ENCODE measurements at places on chromosomes 13 and 19.

DNA sequence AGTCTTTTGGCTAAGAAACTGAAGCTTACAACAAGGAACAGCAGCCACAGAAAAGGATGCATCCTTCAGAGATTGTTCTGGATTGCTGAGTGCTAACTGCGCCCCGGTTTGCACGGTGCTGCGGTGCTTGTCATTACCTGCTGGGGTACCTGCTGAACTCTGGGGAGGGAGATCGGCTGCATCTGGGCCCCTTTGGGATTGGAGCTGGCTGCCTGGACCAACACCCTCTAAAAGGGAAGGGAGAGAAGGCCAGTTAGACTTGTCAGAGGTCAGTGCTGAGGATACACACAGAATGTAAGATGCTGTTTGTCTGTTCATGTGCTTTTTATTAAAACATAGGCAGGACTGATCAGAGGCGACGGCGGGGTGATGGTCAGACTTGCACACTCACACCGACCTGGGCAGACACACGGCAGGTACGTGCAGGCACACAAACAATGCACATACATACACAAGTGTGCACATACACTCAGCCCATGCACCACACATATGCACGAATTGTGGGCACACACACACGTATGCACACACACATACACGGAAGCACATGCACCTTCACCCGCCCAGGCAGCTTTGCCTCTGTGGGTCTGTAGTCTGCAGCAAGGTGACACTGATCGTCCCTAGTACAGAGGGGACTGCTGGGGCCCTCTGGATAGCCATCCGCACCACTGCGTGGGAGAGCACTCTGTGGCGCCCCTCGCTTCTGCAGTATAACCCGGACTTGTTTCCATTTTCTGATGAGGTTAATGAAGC is 66.1 kb downstream of the RFX2 start:
- no peak for DNase-seq

DNA sequence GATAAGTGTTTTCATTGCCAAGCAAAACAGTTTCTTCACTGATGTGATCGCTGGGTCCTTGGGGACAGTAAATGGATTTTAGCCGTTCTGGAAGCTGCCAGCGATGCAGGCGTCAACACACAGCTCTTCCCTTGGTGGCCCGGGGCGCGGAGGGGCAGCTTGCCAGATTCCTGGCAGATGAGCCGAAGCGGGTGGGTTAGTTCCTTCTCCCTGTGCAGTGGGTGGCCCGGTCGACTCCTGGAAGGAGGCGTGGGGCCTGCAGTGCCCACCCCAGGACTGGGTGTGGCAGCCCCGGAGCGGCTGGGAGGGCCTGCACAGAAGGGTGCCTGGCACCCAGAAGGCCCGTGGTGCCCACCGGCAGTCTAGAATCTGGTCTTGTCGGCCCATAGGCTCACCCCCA is 69.0 kb downstream of the KDM4B start:
- DNase-seq: no peak

DNA sequence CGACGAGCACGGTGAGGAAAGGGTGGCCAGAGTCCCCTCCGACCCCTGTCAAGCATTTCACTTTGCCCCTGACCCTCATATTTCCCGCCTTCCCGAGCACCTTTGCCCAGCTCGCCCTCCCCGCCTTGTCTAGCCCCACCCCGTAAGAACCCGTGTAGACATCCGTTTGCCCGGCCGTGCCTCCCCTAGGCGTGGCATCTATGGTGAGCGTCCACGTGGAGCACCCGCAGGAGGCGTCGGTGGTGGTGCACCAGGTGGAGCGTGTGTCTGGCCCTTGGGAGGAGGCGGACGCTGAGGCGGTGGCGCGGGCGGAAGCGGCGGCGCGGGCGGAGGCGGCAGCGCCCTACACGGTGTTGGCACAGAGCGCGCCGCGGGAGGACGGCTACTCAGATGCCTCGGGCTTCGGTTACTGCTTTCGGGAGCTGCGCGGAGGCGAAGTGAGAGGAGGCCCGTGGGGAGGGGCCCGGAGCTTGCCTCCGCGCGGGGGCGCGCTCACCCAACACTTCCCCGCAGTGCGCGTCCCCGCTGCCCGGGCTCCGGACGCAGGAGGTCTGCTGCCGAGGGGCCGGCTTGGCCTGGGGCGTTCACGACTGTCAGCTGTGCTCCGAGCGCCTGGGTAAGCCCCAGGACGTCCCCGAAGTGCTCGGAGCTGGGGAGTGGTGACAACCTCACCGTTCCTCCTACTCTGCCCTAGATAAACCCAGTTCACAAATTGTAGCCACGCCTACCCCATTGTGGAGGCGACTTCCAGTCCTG is 4.2 kb downstream of the LTBP4 start:
- peak; percentile 77 for DNase-seq

GRCh38 chr13:50523307-50523706 is 320.2 kb downstream of the DLEU7 start:
- DNase-seq: no peak

- no peak for DNase-seq
Observed at GRCh38 chr13:111877906-111878305, 189.0 kb upstream of the SOX1 start.

GRCh38 chr19:49997709-49998108 is 27.5 kb downstream of the VRK3 start:
- DNase-seq: no peak

DNA sequence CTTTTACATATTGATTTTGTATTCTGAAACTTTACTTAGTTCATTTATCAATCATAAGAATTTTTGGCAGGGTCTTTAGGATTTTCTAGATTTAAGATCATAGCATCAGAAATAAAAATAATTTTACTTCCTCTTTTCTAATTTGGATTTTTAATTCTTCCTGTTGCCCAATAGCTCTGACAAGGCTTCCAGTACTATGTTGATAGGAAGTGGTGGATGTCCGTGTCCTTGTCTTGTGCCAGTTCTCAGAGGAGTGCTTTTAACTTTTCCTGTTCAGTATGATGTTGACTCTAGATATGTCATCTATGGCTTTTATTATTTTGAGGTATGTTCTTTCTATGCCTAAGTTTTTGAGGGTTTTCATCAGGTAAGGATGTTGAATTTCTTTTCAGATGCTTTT is 7.7 kb upstream of the KIR2DL4 start:
- no peak for DNase-seq

- no peak for DNase-seq
Observed at GRCh38 chr19:17183271-17183761, 31.8 kb upstream of the USE1 start.

GRCh38 chr13:39417643-39418042 is 185.3 kb downstream of the LHFPL6 start:
- no peak for DNase-seq

GRCh38 chr19:8601796-8602195 is 8.7 kb downstream of the ADAMTS10 start:
- DNase-seq: no peak

GRCh38 chr19:10848230-10848856 is at the start of gene C19orf38:
Gene C19orf38 (plus strand): TSS chr19:10848415. CDS start chr19:10848509, 94 bp downstream.
- DNase-seq: no peak

- no peak for DNase-seq
Observed at GRCh38 chr13:83077499-83077898, 804.8 kb downstream of the SLITRK1 start.

DNA sequence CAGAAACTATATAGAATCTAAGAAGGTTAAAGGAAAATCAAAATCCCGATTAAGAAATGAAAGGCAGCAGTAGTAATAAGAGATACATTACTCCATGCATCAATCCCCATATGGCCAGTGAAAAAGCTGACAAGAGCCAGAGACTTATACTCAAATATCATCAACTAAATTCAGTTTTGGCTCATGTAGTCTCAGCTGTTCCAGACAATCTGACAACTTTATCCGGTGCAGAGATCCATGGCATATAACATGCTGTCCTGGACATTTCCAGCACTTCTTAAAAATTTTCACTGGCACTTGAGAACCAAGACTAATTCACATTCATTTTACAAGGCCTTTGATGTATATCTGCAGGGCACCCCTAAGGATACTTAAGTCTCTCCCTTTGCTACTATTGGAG is 255.7 kb upstream of the KLHL1 start:
- no peak for DNase-seq

GRCh38 chr13:73715911-73716510 is 418.2 kb downstream of the KLF12 start:
- no peak for DNase-seq

GRCh38 chr13:44429311-44429710 is 55.7 kb downstream of the SERP2 start:
- DNase-seq: no peak

DNA sequence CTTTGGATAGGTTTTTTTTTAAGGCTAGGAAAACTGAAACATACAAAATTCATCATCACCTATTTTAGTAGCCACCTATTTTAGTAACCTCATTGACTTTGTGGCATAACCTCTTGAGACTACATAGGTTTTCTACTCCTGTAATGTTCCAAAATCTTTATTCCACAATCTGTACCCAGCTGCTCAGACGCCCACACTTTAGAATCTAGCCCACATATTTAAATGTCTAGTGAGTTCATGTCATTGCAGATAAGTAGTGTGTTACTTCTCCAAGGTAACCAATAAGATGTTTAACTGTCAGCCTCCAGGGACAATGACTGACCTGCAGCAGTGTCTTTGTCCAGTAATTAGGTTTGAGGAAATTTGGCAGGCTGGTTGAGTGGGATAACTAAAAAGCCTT is 330.2 kb downstream of the MZT1 start:
- no peak for DNase-seq

GRCh38 chr13:50826035-50826434 is 17.5 kb downstream of the DLEU7 start:
- DNase-seq: no peak

DNA sequence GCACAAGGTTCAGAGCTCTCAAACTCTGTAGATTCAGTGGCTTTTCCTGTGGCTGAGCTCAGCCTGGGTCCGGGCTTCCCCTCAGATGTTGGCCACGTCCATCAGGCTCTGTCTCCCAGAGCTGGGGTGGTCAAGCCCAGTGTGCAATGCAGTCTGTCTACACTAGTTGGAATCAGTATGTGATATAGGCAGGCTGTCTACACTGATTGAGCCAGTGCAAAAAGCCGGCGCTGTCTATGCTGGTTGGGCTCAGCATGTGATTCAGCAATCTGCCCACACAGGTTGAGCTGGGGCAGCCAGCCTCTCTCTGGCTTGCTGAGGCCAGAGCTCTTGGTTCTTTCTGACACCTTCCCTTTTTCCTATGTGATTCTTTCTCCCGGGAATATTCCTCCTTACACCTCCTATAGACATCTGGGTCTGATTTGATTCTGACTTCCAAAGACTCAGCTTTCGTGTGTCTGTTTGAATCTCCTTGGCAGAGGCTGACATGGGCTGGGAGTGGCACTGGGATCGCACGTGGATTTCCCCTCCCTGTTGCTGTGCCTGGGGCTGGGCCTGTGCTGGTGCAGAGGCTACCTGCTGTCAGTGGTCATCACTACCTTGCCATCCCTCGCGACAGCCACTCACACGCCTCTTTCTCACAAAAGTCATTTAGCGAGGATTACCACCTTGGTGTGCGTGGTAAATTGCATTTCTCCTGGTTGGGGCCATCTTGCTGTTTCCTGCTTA is 9.3 kb downstream of the CHST8 start:
- no peak for DNase-seq

All from SW 1271 (cell line).